Hematopoietic multipotent progenitor cell treated with erythropoietin and hydrocortisone succinate and interleukin-3 and kit ligand, for 6 days (in vitro differentiated cells): ENCODE measurements at places on chromosomes 6 and 20.

GRCh38 chr6:109055771-109056235 lies 38.8 kb downstream of the SESN1 start:
- DNase-seq, result no peak

- DNase-seq, result peak; percentile 3
Measured at GRCh38 chr6:160391419-160392116, 43.4 kb downstream of the SLC22A3 start.

DNA sequence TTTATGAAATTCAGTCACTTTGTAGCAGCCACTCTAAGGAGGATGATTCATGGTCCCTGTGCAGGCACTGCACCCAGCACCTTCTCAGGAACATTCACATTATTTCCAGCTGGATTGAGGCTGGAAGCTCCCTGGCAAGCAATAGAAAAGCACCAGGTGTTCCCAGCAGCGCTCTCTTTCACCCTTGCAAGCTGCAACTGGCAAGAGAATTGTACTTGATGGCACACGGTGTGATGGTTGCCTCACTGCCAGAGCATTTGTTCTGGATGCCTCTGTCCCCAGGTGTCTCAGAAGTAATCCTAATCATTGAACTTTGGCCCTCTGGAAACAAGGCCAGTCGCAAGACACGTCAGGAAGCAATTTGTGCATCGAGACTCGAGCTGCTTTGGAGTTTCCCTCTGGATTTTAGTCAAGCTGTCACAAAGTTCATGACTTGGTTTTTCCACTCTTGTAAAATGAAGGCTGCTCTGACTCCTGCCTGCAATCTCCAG lies 24.9 kb upstream of the PHACTR2 start:
- DNase-seq, result no peak

DNA sequence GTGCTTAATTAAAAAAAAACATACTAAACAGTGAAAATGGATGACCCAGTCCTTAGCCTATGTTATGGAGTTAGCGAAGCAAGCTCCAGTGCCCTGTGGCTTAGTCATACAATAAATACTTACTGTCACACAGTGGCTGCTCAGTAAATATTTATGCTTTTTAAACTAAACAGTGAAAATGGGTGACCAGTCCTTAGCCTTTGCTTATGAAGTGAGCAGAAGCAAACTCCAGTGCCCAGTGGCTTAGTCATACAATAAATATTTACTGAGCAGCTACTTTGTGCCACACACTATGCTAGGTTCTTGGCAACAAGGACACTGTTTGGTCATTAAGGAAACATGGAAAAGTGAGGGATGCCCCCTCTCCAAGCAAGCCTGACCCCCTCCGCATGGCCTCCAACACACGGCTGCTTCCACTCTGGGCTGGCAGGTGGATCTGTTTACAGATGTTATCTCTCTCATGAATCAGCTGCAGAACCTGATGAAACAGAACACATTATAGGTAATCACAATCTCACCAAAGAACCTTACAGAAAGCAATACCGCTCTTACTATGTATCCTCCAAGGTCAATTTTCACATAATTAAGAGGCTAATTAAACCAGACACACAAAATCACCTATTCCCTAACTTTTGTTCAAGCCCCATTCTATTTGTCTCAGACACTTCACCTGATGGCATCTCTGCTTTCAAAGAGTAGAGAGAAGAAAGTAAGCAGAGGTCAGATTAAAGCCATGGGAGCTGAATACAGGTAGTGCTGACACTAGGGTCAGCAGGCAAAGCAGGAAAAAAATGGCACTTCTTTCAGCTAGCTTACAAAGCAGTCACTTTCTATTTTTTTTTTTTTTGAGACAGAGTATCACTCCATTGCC lies 27.3 kb downstream of the CDK5RAP1 start:
- DNase-seq, result no peak

GRCh38 chr6:158501360-158502262 lies 58.3 kb upstream of the TMEM181 start:
- DNase-seq, result no peak
